ENCODE measurements at places on chromosomes 3 and 15.
A peak's percentile ranks its signal among the peaks of the same experiment; 100 is the strongest.

GRCh38 chr15:98904544-98904943, 103.0 kb downstream of the PGPEP1L start:
- peak; percentile 32 for DNase-seq

GRCh38 chr3:20682573-20682972, 496.6 kb upstream of the SGO1 start:
- DNase-seq, result no peak

GRCh38 chr15:93520206-93520605, 431.2 kb upstream of the RGMA start:
- no peak for DNase-seq

DNA sequence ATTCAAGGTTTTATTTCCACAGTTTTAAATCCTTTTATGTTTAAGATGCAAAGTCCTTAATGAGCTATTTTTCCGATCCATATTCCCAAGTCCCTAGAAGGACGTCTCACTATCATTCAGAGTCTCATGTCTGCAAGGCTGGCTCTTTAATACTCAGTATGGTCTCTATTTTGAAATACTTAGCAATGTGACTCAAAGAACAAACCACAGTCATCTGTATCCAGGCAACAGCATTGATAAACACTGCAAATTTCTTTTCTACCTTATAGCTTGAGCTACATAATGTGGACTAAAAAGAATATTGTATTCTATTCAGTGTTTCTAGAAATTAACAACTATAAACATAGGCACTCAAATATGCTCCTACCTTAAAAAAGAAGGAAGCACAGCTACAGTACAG, 588.3 kb upstream of the NAALADL2 start:
- no peak for DNase-seq

GRCh38 chr15:64842096-64842939, 603 bp downstream of the PLEKHO2 start:
- no peak for DNase-seq

DNA sequence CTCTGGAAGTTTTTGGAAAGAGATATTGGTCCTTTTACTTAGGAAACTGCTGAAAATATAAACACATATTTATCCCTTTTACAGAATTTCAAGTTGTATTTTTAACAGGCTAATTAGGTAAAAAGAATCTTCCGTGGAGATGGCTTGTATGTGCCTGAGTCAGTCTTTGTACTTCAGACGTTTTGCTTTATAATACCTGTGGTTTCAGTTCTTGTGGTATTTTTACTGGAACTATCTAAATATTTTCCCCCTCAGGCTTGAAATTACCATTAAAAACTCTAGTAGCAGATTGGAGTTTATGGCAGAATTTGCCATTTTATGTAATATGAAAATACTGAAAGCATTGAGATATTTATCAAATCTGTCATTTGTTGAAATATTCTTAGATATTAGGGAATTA, 151.6 kb upstream of the CGNL1 start:
- DNase-seq, result no peak

GRCh38 chr3:45509768-45510129, 84.8 kb upstream of the LIMD1 start:
- DNase-seq, result no peak

DNA sequence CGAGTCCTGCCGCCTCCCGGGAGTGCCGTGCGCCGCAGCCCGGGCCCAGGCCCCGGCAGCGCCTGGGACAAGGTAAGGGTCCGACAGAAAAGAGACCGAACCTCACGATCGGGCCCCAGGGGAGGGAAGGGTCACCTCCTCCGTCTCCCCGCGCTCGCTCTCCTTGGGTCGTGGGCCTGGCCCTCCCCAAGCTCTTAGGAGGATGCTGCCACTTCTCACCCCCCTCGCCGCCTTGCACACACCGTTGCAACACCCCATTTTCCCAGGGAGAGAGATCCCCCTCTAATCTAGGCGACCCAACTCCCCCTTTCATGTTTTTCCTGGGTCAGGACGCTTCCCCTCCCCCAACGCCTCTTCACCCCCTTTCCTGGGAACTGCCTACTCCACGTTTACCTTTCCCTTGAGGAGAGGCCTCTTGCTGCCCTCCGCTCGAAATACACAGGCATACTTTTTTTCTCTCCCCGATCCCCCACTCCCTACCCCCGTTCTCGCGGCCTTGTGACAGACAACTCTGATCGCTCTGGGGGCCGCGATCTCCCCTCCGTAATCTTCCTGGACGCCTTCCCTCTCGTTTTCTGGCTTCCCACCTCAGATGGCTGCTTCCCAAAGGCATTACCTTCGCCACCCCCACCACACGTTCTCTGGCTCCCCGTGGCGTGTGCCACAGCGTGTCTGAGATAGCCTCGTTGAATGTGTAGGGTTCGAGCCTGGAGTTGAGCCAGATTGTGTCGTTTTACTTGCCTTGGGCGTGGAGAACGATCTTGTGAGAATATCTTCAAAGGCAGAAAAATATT, 688 bp downstream of the SETD5 start:
- DNase-seq, result no peak

- no peak for DNase-seq
Measured at GRCh38 chr3:182605882-182606611, 187.3 kb upstream of the ATP11B start.

DNA sequence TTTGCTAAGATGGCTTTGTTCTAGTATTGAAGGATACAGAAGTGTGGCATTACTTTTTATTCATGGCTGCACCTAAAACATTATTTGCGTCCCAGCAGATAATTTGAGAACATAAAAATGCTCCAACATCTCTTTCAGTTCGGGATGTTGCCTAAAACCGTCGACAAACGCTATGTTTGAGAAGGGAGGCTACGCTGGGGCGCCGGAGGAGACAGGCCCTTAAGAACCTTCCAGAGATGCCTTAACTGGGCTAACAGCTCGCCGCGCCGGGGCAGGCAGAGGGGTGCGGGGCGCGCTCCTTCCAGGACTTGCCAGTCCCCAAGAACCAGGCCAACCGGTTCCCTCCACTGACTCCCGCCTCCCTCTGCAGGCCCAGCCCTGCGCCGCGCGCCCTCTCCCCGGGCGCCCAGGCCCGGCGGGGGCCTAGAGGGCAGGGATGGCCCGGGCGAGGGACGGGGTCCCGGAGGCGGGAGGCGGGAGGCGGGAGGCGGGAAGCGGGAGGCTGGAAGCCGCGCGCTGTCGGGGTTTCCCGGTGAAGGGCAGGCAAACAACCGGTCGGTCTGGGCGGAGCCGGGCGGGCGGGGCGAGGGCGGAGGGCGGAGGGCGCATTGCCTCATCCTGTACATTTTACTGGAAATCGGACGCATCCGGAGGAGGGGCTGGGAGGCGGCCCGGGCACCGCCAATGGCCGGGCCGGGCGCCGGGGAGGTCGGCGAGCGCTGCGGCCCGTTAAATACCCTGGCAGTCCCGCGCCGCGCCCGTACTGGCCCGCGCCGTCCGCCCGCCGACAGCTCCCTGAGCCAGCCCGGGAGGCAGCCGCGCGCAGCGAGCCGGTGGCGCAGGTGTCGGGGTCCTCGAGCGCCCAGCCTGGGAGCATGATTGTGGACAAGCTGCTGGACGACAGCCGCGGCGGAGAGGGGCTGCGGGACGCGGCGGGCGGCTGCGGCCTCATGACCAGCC, at the start of gene NFKBIZ:
Gene NFKBIZ, plus strand, starts transcription at position 761 of the 960 bp plus-strand sequence. Its CDS starts 115 bp downstream, at position 876.
- peak; percentile 68 for DNase-seq

GRCh38 chr3:170027233-170028102, 10.3 kb upstream of the GPR160 start:
- DNase-seq, result no peak

DNA sequence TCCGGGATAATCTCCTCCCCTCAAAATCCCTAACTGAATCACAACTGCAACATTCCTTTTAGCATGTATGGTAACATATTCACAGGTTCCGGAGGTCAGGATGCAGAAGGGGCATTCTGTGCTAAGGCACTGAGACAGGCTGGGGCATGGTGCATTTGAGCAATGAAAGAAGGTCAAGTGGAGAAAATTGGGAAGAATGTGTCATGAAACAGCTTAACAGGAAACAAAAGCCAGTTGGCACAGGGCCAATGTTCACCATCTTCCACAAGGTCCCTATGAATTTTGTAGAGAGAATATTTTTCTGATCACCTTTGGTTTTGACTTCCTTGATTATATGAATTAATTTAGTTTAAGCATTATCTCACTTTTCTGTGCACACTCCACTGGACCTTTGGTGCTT, 587.7 kb upstream of the NR2F2 start:
- DNase-seq, result peak; percentile 3

DNA sequence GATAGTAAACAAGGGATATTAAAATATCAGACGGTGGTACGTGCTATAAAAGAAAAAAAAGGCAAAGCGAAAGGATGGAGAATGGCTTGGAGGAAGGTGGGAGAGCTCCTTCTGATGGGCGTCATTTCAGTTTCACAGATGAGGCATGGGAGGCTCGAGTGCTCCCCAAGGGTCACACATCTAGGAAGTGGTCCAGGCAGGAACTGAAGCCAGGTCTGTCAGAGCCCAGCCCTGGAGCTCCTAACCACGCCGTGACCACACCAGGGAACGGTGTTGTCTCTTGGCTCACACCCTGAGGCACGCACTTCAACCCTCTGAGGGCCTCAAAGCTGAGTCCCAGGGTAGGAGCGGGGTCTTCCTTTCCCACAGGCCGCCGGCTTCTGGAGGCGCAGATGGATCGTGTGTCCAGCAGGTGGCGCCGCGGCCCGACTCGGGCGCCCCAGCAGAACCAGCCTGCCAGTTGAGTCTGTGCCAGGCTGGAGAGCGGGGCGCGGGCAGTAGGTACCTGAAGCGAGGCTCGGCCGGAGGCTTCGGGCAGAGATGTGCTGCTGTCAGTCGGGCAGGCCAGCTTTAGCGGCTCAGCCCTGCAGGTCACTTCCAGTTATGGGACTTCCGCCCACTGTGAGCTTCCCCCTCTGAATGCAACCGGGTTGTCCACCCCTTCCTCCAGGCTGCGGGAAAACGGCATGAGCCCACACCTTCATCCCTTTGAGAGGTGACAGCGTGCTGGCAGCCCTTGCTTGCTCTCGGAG, 68.1 kb downstream of the SLC6A1 start:
- DNase-seq, result peak; percentile 27

- no peak for DNase-seq
Measured at GRCh38 chr3:178875836-178876235, 195.8 kb downstream of the ZMAT3 start.

DNA sequence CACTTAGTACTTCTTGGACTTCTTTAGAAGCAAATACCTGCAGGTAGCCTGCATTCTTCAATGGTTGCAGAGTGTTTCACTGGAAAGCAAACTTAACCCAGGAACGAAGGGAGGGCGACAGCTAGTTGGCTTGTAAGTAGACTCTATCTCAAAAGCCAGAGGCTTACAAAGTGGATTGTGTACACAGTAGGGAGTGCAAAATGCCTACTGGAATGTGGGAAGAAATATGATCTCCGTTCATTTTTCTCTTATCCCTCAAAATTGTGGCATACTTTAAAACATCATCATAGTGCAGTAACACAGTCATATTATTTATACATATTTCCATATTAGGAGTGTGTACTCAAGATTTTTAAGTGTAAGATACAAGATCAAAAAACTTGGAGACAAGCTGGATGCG, 155.7 kb downstream of the LIPC start:
- no peak for DNase-seq

DNA sequence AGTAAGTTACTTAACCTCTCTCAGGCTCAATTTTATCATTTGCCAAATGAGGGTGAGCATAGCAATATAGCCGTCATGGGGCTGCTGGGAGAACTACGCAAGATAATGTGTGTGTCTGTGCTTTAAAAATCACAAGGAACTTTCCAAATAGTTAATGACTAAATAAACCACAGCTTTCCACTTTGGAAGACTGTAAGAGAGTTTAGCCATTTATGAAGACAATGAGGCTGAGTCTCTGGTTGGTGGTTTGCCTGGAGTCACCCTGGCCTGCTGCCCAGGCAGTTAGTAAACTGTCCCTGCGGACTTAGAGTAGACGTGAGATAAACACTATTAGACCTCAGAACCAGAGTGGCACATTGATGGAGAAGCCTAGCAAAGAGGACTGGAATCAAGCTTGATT, 357.7 kb downstream of the CLSTN2 start:
- peak; percentile 32 for DNase-seq

GRCh38 chr3:158121295-158121694, 11.4 kb downstream of the RSRC1 start:
- no peak for DNase-seq

GRCh38 chr3:33115024-33115768, 1.4 kb downstream of the CRTAP start:
- DNase-seq, result peak; percentile 4

DNA sequence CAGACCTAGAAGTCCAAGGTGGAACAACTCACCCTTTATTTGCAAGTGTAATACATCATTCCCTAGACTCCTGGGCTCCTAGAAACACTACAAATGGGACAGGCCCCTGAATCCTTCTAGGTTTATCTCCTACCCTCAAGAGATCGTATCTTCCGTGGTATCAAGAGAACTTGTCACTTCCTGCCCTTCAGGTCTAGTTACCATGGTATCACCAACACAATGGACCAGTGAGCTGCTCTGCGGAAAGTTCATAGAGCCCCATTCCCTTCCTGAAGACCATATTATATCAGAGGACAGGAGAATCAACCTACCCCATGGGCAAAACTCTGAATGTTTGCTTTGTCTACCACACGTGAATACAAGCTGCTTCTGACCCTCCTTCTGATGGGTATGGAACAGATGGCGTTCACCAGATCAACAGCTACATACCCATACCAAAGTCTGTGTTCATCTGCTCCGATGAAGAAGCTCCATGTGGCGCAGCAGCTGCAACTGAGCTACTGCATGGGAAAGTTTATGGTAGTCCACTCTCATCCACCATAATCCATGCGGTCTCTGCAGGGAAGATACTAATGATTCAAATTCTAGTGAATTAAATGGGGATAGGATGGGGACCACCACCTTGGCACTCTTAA, 84.6 kb upstream of the KLF13 start:
- no peak for DNase-seq

DNA sequence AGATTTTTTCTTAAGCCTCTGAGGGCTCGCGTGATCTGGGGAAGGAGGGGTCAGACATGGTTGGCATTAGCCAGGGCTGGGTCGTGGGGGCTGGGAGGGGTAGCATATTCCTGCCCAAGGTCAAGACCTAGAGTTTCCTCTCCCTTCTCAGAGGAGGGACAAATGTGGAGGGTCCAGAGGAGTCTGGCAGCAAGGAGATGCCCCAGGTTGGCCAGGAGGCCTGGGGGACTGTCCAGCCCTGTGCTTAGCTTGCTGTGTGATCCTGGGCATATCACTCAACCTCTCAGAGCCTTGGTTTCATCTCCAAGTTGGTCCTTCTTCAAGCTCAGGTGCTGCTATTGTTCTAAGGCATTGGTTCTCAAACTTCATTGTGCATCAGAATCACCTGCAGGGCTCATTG, 9.1 kb upstream of the CAMP start:
- DNase-seq, result no peak
